ENCODE measurements at places on chromosomes 6 and 20.

GRCh38 chr6:90216072-90216977, 80.3 kb downstream of the BACH2 start:
- DNase-seq: no peak

DNA sequence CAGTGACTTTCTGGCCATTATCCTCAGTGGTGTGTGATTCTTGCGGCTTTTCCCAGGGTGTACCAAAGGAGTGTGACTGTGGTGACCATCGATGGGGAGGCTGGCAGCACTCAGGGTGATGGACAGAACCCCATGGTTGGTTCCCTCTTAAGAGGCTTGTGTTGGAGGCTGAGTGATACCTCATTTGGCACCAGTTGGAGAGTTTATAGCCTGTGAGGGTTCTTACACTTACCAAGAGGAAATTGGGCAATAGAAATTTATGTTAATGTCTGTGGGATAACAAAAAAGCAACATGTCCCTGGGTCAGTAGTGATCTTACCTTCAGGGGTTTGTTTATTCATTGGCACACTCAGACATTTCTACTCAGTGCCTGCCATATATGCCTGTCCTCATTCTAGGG, 37.2 kb downstream of the DAAM2 start:
- no peak for DNase-seq

GRCh38 chr20:62603021-62603906, 39.0 kb upstream of the SLCO4A1 start:
- DNase-seq: peak; percentile 97

- no peak for DNase-seq
Measured at GRCh38 chr6:145564553-145564952, 170.8 kb downstream of the EPM2A start.

- no peak for DNase-seq
Measured at GRCh38 chr6:76982476-76983199, 480.7 kb downstream of the HTR1B start.

DNA sequence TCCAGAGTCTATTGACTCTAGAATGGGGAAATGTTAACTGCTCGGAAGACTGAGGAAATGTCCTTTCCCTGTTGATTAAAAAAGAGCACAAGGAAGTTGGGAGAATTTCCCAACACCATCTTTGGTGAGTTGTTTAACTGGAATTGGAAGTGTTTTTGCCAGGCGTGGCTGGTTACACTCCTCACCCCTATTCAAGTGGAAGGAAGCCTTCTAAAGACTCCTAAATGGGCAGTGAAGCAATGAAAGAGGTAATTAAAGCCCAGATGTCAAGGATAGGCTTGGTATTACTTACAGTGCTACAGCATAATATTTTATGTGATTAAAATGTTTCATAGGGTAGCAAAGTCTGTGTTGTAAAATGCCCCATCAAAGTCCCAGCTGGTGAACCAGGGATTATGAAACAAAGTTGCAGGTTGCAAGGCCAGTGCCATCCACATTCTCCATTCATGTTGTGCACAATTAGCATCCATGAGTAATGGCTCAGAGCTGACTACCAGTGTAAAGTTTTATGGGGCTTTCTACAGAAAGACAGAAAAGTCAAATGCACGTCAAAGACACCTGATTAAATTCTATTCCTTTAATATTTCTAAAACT, 52.6 kb downstream of the BTBD3 start:
- DNase-seq: no peak

DNA sequence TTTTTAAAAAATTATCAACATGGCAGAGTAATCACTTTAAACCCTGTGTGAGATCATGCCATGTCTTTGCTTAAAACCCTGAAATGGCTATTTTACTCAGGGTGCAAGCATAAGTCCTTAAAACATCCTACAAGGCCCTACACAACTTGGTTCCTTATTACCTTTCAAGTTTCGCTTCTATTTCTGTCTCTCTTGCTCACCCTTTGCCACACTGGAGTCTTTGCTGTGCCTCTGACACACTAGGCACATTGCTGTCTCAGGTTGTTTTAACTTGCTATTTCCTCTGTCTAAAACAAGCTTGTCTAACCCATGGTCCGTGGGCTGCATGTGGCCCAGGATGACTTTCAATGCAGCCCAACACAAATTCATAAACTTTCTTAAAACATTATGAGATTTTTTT, 55.6 kb downstream of the KIAA0408 start:
- no peak for DNase-seq

DNA sequence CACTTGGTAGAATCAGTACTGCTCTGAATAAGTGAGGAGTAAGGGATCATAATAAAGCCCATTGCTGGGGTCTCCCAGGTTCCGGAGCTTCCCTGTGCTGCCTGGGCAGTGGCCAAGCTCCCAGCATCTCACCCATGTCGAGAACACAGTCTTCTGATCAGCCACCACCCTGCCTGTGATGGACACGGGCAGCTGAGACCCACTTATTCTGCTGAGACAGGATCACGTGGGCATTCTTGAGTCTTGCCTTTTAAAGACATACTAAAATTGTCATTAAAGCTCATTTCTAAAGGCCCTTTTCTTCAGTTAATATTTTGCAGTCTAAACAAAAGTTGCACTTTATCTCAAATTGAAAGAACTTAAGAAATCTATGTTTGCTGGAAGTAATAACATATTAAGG, 42.7 kb upstream of the SLC22A2 start:
- DNase-seq: no peak

GRCh38 chr6:41546866-41547798, 951 bp downstream of the FOXP4 start:
- peak; percentile 25 for DNase-seq

GRCh38 chr6:113888493-113888892, 31.3 kb downstream of the MARCKS start:
- peak; percentile 48 for DNase-seq

- DNase-seq: no peak
Measured at GRCh38 chr6:147548921-147549475, 40.5 kb downstream of the SAMD5 start.

DNA sequence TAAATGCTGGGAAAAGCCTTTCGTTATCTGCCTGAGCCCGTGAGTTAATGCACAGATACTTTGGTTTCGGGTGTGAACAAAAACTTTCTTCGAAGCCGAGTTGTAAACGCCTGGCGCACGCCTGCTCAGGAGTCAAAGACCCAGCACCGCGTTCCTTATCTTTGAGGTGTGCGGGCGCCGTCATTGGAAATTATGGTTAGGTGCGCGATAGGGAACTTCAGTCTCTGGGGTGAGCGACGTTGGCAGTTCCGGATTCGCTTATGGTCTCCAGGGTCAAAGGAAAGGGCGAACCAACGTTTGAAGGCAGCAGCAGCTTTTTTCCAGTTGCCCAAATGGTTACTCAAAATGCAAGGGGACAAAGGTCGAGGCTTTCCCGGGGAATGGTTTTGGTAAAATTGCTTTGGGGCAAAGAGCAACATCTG, 853 bp downstream of the SLC22A3 start:
- DNase-seq: peak; percentile 56

- peak; percentile 92 for DNase-seq
Measured at GRCh38 chr20:21100578-21101452, 5.3 kb downstream of the LINC00237 start.

- no peak for DNase-seq
Measured at GRCh38 chr20:13786143-13786828, 1.5 kb downstream of the NDUFAF5 start.
